SK-N-SH (cell line): ENCODE measurements at places on chromosomes 11 and 22. TPM values are rescaled to one million over a fixed set of nuclear protein-coding genes. Genes with fewer than 3 reads are reported as not detected.

DNA sequence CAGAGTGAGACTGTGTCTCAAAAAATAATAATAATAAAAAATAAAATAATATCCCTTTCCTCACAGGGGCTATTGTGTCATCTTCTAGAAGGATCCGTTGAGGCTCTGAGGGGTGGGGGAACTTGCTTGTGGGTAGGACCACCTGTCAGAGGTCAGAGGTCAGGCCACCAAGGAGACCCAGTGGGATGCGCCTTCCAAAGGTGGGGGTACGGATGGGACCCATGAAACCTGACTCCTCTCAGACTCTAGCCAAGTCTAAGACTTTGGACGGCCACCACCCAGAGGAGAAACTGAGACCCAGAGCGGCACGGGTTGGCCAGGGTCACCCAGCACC lies 367 bp upstream of the MMP11 start:
- H3K4me1 ChIP-seq = peaks cover 30% of the 10 kb centered on the region; the same call in 1 of the 2 replicates
- H3K27me3 ChIP-seq = no peaks in the 10 kb centered on the region
- H3K4me3 ChIP-seq = peak overlapping the region; percentile 67
- peak overlapping the region; percentile 65; the same call in 1 of the 2 replicates for H3K27ac ChIP-seq
- no peaks in the 10 kb centered on the region for H3K36me3 ChIP-seq

DNA sequence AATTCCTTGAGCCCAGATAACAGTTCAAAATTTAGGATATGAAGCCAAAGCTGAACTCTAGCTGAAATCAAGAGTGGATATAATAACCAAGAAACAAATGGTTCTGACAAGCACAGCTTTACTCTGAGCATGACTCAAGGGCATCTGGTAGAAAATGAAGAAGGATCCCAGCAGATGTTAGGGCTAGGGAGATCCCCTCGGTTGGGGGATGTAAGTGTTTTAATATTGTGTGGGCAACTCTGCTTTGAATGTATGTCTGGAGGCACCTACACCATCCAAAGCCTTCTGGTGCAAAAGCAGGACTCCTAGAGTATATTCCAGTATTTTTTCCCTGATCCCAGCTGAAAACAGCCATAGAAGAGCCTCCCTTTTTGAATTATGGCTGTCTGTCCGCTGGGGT lies 61.7 kb downstream of the FLI1 start:
- H3K27me3 ChIP-seq = no peaks in the 10 kb centered on the region
- no peak for DNase-seq
- H3K27ac ChIP-seq = no peak overlapping the region

DNA sequence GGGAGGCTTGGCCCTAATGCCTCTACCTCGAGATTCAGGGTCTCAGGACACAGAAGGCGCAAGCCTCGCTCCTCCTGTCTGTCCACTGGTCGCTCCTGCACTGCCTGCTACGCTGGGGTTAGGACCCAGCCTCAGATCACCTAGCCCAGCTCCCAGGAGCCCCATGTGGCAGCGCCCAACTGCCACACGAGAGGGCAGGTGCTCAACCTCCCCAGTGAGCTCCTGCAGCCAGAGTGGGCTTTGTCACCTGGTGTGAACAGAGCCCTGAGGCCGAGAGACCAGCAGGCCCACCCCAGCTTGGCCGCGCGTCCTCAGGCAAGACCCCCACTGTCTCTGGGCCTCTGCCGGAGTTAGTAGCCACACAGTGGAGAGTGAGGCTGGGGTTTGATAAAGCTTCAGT lies 21.7 kb upstream of the PPARA start:
- no peak overlapping the region for H3K4me3 ChIP-seq
- no peak overlapping the region for H3K27ac ChIP-seq
- DNase-seq = no peak
- H3K27me3 ChIP-seq = no peaks in the 10 kb centered on the region
- H3K36me3 ChIP-seq = no peaks in the 10 kb centered on the region
- no peaks in the 10 kb centered on the region for H3K4me1 ChIP-seq

DNA sequence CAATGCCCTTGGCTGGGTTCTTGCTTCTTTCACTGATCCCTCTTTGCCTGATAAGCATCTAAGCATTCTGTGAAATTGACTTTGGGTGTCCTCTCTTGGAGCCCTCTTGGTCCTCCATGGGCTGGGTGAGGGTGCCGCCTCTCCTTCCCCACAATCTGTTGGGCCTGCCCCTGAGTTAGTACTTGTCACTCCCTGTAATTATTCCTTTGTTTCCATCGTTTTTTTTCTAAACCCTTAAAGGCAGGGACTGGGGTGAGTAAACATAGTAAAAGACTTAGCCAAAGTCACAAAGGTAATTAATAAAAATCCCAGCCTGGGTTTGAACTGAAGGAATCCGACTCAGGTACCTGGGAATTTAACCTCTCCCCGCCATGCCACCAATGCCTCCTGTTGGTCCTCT lies 188.1 kb downstream of the MYO18B start:
- no peak overlapping the region for H3K27ac ChIP-seq
- DNase-seq = no peak
- no peaks in the 10 kb centered on the region for H3K27me3 ChIP-seq
- H3K4me3 ChIP-seq = no peak overlapping the region
- peaks cover 14% of the 10 kb centered on the region for H3K4me1 ChIP-seq

DNA sequence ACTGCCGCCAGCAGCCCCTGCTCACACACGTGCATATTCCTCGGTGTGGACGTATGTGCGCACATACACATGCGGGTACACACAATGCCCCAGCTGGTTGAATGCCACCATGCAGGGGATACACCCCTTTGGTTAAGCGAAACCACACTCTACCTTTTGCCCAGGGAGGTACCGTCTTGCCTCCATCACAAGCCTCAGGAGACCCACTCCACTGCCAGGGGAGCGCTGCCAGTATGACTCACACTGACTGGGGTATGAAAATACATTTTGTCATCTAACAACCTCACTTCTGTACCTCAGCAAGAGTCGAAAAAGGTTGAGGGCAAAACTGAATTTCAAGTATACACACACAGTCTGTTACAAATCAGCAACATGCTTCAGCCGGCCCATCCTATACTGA lies 39.4 kb downstream of the TMEM45B start:
- H3K4me1 ChIP-seq = peaks cover 14% of the 10 kb centered on the region; the same call in 1 of the 2 replicates
- no peak overlapping the region for H3K4me3 ChIP-seq
- H3K27ac ChIP-seq = no peak overlapping the region
- peaks cover 34% of the 10 kb centered on the region for H3K27me3 ChIP-seq

DNA sequence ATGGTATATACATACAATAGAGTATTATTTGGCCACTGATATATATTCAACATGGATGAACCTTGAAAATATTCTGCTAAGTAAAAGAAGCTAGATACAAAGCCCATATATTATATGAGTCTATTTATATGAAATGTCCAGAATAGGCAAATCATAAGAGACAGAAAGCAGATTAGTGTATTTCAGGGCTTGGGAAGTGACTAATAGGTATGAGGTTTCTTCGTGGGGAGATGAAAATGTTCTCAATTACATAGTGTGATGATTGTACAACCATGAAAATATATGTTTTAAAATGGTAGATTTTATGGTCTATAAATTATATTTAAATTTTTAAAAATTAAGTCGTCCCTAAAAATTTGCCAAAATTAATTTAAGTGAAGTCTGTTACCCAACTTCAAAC lies 92.2 kb downstream of the STK33 start:
- no peak overlapping the region for H3K4me3 ChIP-seq
- no peaks in the 10 kb centered on the region for H3K36me3 ChIP-seq

DNA sequence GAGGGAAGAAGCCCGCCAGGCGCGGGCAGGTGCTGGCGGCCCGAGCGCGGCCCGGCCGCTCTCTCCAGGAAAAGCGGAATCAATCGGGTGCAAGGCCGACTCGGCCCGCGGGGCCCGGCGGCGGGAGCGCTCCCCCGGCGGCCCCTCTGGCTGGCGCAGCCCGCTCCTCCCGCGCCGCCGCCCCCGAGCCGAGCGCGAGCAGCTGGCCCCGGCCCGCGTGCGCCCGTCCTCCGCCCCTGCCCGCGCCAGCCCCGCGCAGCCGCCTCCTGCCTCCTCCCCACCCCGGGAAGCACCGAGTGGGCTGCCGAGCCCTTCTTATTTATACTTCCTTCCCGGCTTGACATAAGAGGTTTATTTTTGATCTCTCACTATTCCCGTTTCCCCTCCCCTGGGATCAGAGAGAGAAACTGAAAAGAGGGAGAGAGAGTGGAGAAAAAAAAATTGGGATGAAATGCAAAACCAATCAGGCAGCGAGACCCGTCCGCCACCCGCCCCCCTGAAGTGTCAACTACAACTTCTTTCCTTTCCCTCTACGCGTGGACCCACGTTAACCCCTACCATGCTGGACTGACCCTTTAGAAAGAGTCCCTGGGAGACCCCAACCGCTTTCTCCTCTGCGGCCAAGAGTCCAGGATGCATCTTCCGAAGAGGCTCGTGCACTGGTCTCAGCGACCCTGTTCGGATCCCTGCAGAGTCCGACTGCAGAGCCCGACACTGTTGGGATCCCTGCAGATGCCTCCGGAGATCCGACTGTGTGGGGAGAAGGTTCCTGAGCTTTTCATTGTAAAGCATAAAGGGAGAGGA lies at the start of gene ADAMTS8:
TSS of gene ADAMTS8 (minus strand) at position 294 of the 804 bp plus-strand sequence. CDS start 323 bp downstream, outside the sequence.
- DNase-seq = peak; percentile 70
- H3K27me3 ChIP-seq = peaks cover 66% of the 10 kb centered on the region
- no peaks in the 10 kb centered on the region for H3K36me3 ChIP-seq
- H3K27ac ChIP-seq = no peak within 1 kb of the TSS
- H3K4me1 ChIP-seq = no peaks in the 10 kb centered on the region

DNA sequence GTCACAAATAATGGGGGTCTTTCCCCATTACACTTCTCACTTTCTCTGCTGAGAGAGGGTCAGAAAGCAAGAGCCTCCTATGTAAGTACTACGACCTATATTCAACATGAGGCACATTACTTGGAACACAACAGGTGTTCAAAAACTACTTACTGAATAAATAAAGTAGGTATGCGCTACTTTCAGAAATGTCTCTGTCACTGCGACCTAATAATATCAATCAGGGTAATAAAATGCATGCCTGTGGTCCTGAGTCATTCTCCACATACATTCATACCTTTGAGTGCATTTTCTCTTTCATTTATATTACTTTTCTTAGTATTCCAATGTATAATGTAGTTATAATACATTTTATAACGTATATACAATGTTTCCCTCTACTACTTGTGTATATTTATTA lies 838.9 kb downstream of the DLG2 start:
- DNase-seq = no peak
- no peaks in the 10 kb centered on the region for H3K27me3 ChIP-seq
- H3K4me1 ChIP-seq = no peaks in the 10 kb centered on the region

DNA sequence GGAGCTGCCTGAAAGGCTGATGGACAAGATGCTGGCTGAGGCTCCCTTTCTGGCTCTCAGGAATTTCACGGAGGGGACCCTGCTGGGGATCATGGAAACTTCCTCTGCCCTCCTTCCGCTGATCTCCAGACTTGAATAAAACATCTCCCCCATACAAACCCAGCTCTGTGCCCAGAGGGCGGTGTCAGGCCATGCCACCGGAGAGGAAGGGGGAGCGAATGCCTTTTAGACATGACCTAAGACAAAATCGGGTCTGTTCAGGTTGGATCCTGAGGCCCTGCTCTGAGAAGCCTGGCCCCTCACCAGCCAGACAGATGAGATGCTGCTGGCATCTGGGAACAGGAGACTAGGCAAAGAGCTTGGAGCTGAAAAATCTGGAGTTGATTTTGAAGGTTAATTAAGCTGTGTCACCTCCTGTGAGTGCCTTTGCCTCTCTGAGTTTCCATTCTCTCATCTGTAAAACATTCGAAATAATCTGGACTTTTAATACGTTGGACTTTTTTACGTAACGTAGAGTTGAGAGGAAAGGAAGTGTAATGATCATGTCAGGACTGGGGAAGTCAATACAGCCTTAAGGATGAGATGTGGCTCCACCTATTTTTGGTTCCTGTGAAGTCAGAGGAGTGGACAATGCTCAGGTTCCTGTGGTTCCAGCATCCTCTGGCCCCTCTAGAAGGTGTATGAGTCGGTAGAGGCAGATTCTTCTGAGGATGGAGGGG lies 163.6 kb downstream of the ST3GAL4 start:
- H3K27ac ChIP-seq = peak overlapping the region; percentile 96
- no peak overlapping the region for H3K4me3 ChIP-seq
- peak; percentile 59 for DNase-seq
- no peaks in the 10 kb centered on the region for H3K27me3 ChIP-seq

DNA sequence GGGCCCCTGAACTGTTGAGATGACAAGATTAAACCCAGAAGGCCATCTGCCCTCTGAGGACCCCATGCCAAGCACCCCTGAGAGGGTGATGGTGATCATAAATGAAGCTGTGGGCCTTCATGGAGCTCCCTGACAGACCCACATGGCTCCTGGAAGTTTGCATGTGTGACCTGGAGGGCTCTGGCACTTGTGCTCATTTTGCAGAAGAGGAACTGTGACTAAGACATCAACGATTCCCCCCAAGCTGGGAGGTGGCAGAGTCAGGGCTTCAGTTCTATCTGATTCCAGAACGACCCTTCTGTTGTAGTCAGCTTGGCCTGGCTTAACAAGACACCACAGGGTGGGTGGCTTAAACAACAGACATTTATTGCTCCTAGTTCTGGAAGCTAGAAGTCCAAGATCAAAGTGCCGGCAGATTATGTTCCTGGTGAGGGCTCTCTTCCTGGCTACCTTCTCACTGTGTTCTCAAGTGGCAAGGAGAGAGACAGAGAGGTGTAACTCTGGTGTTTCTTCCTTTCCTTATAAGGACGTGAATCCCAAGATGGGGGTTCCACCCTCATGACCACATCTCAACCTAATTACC lies 46.4 kb upstream of the CD82 start:
- H3K4me1 ChIP-seq = peaks cover 9% of the 10 kb centered on the region; the same call in 1 of the 2 replicates
- no peak overlapping the region for H3K4me3 ChIP-seq
- no peak overlapping the region for H3K27ac ChIP-seq
- H3K27me3 ChIP-seq = no peaks in the 10 kb centered on the region
- DNase-seq = no peak

- H3K36me3 ChIP-seq = no peaks in the 10 kb centered on the region
- no peak for DNase-seq
- H3K4me1 ChIP-seq = no peaks in the 10 kb centered on the region
- no peak overlapping the region for H3K27ac ChIP-seq
These were observed 720 bp upstream of the MPZL2 start for GRCh38 chr11:118264569-118265465.

DNA sequence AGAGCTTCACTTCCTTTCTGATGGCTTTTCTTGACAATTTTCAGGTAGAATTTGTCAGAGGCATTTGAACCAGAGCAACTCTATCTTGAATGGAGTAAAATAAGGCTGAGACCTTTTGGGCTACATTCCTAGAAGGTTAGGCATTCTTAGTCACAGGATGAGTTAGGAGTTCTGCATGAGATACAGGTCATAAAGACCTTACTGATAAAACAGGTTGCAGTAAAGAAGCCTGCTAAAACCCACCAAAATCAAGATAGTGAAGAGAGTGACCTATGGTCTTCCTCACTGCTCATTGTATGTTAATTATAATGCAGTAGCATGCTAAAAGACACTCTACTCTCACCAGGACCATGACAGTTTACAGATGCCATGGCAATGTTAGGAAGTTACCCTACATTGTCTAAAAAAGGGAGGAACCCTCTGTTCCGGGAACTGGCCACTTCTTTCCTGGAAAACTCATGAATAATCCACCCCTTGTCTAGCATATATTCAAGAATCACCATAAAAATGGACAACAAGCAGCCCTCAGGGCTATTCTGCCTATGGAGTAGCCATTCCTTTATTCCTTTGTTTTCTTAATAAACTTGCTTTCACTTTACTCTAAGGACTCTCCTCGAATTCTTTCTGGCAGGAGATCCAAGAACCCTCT lies 1519.7 kb upstream of the TENM4 start:
- no peaks in the 10 kb centered on the region for H3K36me3 ChIP-seq
- no peaks in the 10 kb centered on the region; the same call in 1 of the 2 replicates for H3K4me1 ChIP-seq
- no peaks in the 10 kb centered on the region for H3K27me3 ChIP-seq
- no peak overlapping the region for H3K27ac ChIP-seq
- DNase-seq = no peak

GRCh38 chr22:49944399-49944891 lies 16.1 kb upstream of the PIM3 start:
- no peaks in the 10 kb centered on the region for H3K27me3 ChIP-seq
- H3K36me3 ChIP-seq = no peaks in the 10 kb centered on the region
- peaks cover 15% of the 10 kb centered on the region for H3K4me1 ChIP-seq

Gene CACNA1I
- polyA plus RNA-seq = under 0.01 TPM in 1 of 2 replicates, not detected in the other

Gene CHADL
- 0.03 and 0.08 TPM in 2 replicates for polyA plus RNA-seq

Gene MRGPRE
- polyA plus RNA-seq = not detected in 2 replicates

Gene TMEM191C
- polyA plus RNA-seq = 2.2 and 3.4 TPM in 2 replicates

Gene MS4A1
- not detected in 2 replicates for polyA plus RNA-seq

Gene PTPN5
- polyA plus RNA-seq = not detected in 2 replicates
